ENCODE measurements at places on chromosomes 16 and 17.

DNA sequence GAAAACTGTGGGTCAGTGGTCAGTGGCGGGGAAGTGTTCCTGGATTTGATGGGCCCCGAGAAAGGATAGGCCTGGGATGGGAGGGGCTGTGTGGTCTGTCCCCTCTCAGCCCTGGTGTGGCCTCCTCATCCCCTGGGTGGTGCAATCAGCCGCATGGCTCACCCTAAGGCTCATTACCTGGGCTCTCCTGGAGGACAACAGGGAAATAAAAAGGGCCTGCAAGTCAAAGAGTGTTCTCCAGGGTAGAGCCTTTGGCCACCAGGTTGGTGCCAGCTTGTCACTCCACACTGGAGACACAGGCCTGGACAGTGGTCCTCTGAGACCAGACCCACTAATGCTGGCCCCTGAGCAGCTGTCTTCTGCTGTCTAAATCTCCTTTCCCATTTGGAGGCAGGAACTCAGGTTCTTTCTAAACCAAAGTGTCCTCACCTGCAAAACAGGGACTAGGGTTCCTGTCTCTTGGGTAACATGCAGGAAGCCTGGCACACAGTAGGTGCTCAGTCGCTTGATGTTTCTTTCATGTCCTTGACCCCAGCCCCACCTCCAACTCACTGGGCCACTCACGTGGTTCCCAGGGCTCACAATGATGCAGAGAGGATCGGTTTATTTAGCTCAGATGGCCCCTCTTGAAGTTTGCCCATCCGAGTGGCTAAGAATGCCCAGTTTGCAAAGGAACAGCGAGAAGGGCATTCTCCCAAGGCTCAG is 2.4 kb downstream of the NDRG4 start:
- DNase-seq = no peak

- DNase-seq = no peak
These were observed 759 bp upstream of the PAM16 start for GRCh38 chr16:4351880-4352279.

GRCh38 chr16:61831351-61831917 is 204.8 kb downstream of the CDH8 start:
- no peak for DNase-seq

GRCh38 chr17:3990386-3991127 is 26.3 kb upstream of the ATP2A3 start:
- DNase-seq = no peak

DNA sequence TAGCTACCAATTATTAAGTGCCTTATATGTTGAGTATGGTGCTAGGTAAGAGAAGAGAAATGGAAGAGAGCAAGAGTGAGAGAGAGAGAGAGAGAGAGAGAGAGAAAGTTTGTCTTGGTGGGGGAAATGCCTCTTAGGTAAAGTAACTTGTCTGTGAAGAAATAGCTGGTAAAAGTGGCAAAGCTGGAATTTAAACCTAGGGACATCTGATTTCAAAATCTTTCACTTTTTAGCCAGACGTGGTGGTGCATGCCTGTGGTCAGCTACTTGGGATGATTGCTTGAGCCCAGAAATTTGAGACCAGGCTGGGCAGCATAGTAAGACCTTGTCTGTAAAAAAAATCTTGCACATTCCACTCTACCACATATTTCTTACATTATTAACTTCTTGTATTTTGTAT is 23.0 kb upstream of the CDR2 start:
- no peak for DNase-seq

DNA sequence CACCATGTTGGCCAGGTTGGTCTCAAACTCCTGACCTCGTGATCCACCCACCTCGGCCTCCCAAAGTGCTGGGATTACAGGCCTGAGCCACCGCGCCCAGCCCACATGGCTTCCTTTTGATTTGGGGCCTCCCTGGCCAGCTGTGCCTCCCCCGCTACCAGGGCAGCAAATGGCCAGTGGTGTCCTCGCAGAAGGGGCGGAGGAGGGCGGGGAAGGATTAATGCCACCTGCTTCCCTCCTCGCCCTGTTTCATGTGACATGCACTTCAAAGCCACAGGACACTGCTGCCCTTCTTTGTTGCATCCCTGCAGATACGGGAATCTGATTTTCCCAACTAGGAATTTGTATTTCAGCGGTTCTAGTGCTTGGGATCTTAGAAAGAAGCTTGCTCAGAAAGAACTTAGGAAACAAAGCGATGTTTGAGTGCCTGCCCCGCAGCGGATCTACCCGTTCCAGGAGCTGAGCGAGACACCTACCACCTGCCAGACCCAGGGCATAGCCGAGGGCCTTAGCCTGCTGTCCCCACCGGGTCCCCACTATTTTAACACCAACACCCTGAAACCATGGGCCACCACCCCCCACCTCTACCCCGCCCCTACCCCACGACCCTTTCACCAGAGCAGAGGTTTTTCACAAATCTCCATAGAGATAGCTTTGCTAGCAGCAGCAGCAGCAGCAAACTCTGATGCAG is 37.7 kb upstream of the CCDC182 start:
- DNase-seq = no peak

GRCh38 chr17:42989141-42989540 is 8.8 kb downstream of the RUNDC1 start:
- no peak for DNase-seq

DNA sequence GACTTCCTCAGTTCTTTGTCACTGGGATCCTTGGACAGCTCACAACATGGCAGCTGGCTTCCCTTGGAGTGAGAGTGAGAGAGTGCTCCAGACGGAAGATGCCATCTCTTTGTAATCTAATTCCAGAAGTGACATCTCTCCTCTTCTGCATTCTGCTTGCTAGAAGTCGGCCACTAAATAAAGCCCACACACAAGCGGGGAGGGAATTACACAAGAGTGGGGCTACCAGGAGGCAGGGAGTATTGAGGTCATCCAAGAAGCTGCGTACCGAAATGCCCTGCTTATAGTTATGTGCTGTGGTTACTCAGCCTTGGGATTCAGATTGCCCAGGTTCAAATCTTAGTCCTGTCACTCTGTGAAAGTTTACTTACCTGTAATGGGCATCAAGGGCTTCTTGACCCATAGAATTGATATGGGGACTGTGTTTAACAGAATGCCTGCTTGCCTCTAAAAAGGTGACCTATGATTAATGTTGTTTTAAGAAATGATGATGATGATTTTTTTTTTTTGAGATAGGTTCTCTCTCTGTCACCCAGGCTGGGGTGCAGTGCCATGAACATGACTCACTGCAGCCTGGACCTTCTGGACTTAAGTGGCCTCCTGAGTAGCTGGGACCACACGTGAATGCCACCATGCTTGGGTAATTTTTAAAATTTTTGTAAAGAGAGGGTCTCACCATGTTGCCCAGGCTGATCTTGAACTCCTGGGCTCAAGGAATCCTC is 120.9 kb upstream of the HS3ST2 start:
- no peak for DNase-seq

- DNase-seq = no peak
These were observed 10.7 kb downstream of the COL1A1 start for GRCh38 chr17:50190603-50191358.

DNA sequence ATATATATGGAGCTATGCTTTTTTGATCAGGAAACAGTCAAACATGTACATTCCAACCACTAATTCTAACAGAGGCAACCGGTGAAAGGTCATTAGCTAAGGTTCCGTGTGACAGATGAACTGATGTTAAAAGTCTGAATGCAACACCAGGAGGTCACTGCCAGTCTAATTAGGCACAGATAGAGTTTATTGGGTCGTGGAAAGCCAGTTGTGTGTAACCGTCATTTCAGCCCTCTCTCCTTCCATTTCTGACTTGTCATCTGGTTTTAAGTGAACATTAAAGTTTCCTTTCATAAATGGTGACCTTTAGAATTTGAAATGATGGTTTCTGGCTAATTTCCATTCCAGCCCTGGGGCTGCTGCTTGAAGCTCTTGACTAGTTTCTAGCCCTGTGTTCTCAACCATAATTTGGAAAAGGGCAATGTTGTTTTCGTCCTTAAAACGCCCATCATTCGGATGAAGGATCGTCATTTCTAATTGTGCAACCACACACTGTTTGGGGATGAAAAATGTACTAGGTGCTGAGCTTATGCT is 23.9 kb downstream of the CACNG3 start:
- DNase-seq = no peak

- no peak for DNase-seq
These were observed 59.5 kb upstream of the RBL2 start for GRCh38 chr16:53374800-53375199.

DNA sequence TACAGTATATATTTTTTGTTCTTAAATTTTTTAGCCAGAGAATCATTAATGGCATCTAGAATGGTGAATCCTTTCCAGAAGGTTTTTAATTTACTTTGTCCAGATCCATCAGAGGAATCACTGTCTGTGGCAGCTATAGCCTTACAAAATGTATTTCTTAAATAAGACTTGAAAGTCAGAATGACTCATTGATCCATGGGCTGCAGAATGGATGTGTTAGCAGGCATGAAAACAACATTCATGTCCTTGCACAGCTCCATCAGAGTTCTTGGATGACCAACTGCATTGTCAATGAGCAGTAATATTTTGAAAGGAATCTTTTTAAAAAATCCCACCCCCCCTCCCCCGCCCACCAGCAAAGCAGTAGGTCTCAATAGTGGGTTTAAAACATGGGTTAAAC is 51.4 kb downstream of the CACNG1 start:
- DNase-seq = no peak

- DNase-seq = no peak
These were observed 239.7 kb upstream of the ERCC4 start for GRCh38 chr16:13680021-13680889.

DNA sequence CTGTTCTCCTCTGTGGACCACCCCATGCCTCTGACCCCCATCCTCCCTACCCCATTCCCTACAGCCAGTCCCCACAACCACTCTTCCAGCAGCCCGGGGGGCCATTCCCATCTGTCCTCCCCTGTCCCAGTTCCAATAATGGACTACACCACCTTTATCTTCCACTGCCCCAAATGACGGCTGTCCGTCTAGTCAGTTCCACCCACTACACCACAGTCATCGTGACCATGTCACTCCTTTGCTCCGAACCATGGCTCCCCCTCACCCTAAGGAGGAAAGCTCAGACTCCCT is 15.3 kb downstream of the PDP2 start:
- DNase-seq = no peak

DNA sequence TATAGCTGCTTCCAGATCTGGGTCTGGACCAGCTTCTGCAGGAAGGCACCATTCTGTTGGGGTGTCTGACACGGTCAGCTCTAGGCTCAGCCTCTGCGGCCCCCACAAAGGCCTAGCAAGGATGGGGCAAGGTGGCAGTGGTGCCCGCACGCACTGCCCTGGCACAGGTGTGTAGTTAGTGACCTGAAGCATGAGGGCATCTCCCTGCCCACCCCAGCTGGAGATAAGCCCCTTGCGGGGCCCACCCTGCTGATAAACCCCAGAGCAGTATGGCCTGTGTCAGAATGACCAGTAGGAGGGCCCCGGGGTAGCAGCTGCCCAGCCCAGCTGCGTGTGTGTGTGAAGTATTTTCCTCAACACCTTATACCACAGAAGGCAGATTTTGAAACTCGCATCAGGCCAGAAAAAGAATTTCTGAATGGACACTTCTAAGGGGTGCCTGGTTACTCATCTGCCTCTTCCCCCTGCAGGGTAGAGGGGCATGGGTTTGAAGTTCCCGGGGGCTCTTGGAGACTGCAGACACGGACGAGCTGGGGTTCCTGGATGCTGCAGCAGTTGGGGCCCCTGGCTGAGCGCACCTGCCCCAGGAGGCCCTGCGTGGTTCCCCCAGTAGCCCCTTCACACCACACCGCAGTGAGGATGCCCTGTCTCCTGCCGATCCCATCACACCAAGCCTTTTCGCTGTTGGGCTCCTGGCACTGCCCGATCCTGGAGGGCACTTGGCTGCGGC is 4.5 kb downstream of the ARHGDIA start:
- DNase-seq = peak; percentile 19

- peak; percentile 70 for DNase-seq
These were observed at the start of gene RAI1 for GRCh38 chr17:17681187-17681743. RAI1 (plus strand) TSS chr17:17681458; CDS start chr17:17792949, 111,491 bp downstream.

GRCh38 chr16:82943371-82943770 is 316.6 kb downstream of the CDH13 start:
- no peak for DNase-seq

GRCh38 chr17:72177738-72178137 is 56.9 kb downstream of the SOX9 start:
- no peak for DNase-seq

DNA sequence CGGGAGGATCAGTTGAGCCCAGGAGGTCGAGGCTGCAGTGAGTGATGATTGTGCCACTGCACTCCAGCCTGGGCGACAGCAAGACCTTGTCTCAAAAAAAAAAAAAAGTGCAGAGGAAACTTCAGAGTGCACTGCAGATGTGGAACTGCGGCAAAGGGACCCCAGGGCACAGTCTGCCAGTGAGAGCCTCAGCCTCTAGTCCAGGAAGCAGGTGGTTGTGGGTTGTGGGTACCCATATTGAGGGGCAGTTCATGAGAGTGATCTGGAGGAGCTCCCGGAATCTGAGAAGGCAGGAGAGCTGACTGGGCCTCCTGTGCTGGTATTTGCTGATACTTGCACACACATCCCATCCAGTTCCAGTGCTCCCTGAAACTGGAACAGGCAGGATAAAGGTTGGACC is 13.1 kb downstream of the FOXN1 start:
- DNase-seq = no peak

DNA sequence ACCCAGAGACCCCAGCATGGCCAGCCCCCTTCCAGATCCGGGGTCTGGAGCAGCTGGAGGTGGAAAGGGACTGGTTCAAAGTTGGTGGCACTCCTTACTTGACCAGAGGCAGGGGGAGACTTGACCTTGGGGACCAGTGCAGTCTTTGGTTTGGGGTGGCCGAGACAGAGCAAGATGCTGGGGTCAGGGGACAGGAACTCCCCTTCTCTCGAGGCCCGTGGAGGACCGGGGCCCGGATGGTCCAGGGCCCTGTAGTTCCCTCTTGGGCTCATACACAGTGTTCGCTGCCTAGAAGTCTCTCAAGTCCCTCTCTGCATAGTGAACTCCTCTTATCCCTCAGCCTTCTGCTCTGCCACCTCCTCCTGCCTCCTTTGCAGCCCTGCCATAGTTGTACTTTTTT is 601 bp upstream of the PRSS33 start:
- no peak for DNase-seq

DNA sequence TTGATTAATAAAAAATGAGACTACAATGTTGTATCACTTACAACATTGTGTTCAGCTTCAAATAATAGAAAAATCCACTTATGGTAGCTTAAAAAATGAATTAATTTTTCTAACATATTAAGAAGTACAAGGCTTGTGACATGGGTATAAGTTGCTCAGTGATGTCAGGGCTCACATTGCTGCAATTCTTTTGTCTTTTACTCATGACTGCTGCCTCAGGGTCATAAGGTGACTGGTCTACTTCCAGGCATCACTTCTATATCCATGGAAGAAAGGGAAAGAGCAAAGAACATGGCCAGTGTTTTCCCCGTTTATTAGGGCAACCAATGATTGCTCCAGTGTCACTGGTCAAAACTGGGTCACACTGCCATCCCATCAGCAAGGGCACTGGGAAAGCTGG is 295.3 kb downstream of the MAP2K4 start:
- DNase-seq = no peak

GRCh38 chr17:64024215-64024654 is 3.8 kb upstream of the ICAM2 start:
- DNase-seq = no peak

Measured in stimulated activated CD4-positive, alpha-beta T cell treated with anti-CD3 and anti-CD28 coated beads, Interleukin-12 subunit alpha, Interleukin-12 subunit beta, amount 100 ng/mL, for 4 hours (primary cell).